NT2/D1 (cell line): ENCODE measurements at places on chromosomes 11 and 22.

GRCh38 chr22:22720724-22721261, 76.4 kb downstream of the GGTLC2 start:
- DNase-seq, result no peak

- no peak for DNase-seq
Observed at GRCh38 chr11:4059424-4059823, 35.2 kb upstream of the RRM1 start.

DNA sequence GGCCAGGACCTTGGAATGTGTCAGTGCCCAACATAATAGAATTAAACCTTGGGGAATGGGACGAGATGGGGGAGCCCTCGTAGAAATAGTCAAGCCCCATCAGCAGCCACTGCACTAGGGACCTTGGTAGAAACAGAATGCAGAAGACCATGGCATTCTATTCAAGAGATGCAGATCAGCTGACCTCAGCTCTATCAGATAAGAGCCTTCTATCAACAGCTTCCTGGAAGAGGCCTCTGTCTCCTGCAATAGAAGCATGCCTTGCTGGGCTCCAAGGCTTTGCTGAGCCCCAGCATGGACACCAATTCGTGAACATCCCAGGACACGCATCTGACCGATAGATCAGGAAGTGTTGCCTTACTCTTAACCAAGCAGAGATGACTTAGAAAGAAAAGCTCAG, 27.5 kb upstream of the FLI1 start:
- no peak for DNase-seq

GRCh38 chr11:117684731-117685130, 112.3 kb downstream of the DSCAML1 start:
- no peak for DNase-seq

DNA sequence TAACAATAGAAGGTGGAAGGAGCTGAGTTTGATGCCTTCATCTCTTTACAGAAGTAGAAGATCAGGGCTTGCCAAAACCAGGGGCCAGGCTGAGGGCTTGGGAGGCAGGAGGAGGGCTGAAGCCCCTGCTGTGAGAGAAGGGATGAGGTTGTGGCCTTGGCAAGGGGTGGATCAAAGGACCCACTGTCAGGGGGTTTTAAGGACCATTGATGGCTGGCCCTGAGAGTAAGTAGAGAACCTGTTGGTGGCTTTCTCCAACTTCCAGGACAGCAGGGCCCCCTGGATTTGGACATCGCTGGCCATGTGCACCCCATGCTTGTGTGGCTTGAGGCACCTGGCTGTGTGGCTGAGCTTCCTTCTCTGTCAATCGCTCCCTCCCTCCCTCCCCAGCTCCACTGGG, 927.7 kb downstream of the TBC1D22A start:
- no peak for DNase-seq

GRCh38 chr11:119599864-119600541, 129.0 kb downstream of the NECTIN1 start:
- DNase-seq, result no peak

- peak; percentile 80 for DNase-seq
Observed at GRCh38 chr11:59680287-59681154, 11.7 kb upstream of the PATL1 start.

- DNase-seq, result no peak
Observed at GRCh38 chr22:32661737-32662586, 139.5 kb upstream of the TIMP3 start.

- no peak for DNase-seq
Observed at GRCh38 chr11:59112494-59112893, 5.5 kb downstream of the FAM111B start.

- DNase-seq, result no peak
Observed at GRCh38 chr11:112983887-112984286, 22.7 kb downstream of the NCAM1 start.

DNA sequence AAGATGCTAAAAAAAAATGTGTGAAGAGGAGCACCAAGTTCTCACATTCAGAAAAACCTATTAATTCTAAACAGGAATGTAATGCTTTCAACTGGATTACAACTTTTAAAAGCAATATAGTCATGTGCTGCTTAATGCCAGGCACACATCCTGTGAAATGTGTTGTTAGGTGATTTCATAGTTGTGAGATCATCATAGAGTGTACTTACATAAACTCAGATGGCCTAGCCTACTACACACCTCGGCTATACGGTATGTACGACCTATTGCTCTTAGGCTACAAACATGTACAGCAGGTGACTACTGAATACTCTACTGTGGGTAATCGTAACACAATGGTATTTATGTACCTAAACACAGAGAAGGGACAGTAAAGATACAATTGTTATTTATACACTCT, 142.3 kb downstream of the RBFOX2 start:
- DNase-seq, result no peak

GRCh38 chr22:47190957-47191670, 428.7 kb downstream of the TBC1D22A start:
- no peak for DNase-seq

DNA sequence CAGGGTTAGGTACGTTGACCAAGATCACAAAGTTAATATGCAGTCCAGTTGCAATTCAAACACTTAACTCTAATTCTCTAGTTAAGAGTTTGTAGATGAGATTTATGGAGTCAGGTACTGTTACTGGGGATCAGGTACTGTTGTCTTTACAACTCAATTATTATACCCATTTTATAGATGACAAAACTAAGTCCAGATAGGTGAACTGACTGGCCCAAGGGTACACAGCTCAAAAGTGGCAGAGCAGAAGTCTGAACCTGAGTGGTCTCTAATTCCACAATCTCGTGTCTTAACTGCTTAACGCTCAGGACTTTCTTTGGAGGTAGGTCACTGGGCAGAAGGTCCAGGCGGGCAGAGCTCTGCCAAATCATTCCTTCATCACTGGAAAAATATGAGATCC, 77.5 kb downstream of the DSCAML1 start:
- no peak for DNase-seq

DNA sequence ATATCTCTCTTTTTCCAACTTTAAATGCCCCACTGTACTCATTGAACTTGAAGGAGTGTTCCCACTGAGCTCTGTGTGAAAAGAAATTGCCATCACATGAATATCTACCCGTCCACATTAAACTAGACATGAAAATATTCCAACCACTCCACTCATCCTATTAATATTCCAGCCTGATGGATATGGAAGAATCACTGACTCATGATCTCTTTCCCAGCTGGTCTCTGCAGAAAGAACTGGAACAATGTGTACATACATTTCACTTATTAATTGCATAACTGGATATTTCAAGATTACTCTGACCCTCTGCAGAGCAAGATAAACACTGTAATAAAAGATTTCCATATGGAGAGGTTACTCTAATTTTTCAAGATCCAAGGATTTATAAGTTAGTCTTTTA, 711.1 kb upstream of the LRRC4C start:
- DNase-seq, result no peak

- DNase-seq, result no peak
Observed at GRCh38 chr11:88188251-88188931, 13.1 kb upstream of the RAB38 start.

DNA sequence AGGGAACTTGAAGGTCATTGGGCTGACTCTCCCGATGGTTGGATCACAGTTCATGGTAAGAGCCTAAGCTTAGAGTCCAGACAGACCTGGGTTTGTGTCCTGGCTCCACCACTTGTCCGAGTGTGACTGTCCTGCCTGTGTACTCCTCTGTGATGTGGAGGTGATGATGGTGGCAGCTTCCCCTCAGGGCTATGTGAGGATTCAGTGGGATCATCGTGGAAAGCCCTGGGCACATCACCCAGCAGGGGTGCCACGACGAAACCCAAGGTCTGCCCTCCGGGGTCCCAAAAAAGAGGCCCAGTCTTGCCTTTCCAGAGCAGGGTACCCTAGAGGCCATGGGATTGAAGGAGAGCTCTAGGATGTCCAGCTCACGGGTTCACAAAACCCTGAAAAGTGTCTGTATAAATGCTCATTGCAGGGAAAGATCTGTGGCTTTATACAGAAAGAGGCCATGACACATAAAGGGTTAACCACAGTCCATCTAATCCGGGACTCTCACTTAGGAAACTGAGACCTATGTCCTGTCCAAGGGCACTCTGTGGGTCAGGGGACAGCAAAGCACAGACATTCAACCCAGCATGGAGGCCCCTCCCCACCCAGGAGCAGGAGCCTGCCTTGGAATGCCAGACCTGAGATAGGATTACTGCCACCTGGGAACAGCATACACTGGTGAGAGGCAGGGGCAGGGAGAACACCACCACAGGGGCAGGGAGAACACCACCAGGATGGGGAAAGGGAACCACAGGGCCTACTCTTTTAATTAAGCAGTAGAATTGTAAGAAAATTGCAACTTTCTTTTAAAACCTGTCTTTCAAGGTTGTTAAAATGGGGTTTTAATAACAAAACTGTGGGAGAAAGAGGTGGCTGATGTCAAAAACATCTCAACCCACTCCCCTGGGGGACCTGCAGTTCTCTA, 51.3 kb downstream of the IGLL5 start:
- no peak for DNase-seq

DNA sequence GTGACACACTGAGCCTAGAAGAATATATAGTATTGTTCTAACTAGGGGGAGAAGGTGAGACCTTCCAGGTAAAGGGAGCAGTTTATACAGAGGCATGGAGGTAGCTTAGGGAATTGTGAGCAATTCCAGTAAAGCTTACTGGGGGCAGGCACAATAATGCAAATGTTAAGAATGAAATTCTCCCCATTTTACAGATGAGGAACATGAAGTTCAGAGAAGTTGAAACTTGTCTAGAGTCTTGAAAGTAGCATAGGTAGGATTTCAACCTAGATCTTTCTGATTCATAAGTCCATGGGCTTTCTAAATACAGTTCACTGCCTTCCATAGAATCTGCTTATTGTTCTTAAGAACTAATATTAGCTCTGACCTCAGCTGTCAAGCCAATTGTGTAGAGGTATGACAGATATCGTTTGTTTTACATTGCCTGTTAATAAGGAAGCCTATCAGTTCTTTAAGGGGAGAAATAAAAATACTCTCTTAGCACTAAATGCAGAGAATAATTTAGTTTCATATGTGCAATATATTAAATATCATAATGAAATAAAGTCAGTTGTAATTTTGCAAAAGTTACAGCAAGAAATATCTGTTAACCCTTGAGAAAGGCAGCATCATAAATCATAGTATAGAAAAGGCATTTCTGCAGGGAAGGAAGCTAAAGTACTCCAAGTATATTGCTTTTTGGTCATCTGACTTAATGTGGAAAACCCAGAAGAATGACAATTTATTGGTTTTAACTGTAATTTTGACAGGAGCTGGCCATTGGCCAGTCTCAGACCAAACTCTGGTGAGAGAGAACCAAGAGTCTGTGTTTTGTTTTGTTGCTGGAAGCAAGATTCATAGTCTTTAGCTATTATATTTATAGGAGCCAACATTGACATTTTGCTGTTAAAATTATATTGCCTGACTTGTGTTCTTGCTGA, 181.8 kb downstream of the UVRAG start:
- no peak for DNase-seq

GRCh38 chr22:31972180-31972579, 27.8 kb downstream of the YWHAH start:
- no peak for DNase-seq

- DNase-seq, result peak; percentile 67
Observed at GRCh38 chr22:42500161-42500835, 19.3 kb downstream of the RRP7A start.

- DNase-seq, result no peak
Observed at GRCh38 chr22:23072911-23073491, 2.7 kb downstream of the GNAZ start.

DNA sequence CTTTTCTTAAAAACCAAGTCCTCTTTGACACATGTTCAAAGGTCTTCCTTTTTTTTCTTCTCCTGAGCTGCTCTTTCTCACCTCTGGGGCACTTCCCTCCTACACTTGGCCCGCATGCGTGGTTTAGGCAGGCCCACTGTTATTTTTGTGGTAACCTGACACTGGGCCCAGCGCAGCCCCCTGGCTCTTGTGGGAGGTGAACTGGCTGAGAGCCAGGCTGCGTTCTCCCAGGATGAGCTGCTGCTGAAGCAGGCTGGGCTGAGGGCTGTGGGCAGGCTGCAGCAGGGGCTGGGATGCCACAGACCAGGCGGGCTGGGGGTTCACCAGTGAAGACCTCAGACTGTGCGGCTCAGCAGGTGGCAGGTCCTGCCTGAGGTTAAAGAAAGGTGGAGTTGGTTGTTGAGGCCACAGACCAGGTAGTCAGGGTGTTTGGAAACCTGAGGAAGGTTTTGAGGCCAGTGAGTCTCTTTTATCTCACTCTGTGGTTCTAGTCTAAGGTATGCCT, 72.4 kb downstream of the TEAD1 start:
- peak; percentile 71 for DNase-seq

- DNase-seq, result no peak
Observed at GRCh38 chr11:126282361-126282735, 545 bp upstream of the TIRAP start.

GRCh38 chr11:117734601-117735024, 62.4 kb downstream of the DSCAML1 start:
- DNase-seq, result no peak
